ENCODE measurements at places on chromosomes 2 and 18.

GRCh38 chr2:43559391-43560230 is 36.2 kb downstream of the THADA start:
- DNase-seq, result no peak

DNA sequence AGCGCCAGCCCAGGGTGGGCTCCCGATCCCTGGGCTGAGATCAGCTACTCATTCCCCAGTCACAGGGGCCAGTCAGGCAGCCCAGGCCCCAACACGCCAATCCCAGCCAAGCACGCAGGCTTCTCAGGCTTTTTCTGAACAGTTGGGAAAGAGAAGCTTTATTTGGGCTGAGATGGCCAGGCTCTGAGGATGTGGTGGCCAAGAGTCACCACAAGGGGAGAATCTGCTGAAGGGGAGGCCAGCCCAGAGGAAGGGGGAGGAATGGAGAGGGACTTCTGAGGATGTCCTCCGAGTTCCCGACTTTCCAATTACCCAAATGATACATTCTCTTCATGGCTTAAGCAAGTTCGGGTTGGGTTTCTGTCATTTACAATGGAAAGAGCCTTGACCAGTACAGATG is 2.8 kb upstream of the DIPK1C start:
- DNase-seq, result no peak

GRCh38 chr2:8564475-8564874 is 117.4 kb upstream of the ID2 start:
- no peak for DNase-seq

DNA sequence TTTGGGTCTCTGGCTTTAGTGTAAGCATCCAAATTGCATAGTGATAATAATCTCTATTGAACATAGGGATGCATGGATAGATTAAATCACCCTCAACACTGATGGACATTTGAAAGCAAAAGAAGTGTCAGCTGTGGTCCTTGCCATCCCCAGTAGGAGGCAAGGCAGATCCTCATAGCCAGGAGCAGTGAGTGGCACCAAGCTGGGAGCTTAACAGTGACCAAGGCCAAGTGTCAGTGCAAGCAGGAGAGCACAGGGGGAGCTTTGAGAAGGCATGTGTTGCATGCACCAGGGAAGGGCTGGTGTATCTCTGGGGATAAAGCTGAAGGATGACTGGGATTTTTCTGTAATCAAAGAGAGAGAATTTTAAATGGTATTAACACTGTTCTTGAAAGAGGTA is 14.7 kb downstream of the SLC14A1 start:
- DNase-seq, result no peak

- DNase-seq, result no peak
Observed at GRCh38 chr2:136251197-136251884, 133.4 kb upstream of the CXCR4 start.

- no peak for DNase-seq
Observed at GRCh38 chr2:200099256-200099655, 143.9 kb downstream of the MAIP1 start.

DNA sequence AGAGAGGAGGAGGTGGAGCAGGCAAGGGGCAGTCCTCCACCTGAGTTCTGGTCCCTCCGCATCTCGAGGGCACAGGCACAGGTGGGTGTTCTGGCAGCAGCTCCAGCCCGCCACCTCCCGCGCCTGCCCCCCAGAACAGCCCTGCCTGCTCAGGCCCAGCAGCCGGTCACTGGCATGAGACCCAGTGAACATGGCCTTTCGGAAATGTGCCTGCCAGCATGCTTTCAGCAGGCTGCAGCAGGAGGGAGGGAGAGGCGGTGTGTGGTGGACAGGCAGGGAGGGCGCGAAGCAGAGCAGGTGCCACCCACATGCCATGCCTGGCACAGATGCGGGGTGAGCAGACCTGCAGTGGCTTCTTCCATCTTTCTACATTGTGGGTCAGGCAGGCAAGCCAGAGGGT is 3.4 kb upstream of the OR6B3 start:
- DNase-seq, result no peak

- DNase-seq, result no peak
Observed at GRCh38 chr18:13433685-13434084, 215.1 kb downstream of the LDLRAD4 start.

- peak; percentile 82 for DNase-seq
Observed at GRCh38 chr2:218217360-218218267, 625 bp downstream of the ARPC2 start.

DNA sequence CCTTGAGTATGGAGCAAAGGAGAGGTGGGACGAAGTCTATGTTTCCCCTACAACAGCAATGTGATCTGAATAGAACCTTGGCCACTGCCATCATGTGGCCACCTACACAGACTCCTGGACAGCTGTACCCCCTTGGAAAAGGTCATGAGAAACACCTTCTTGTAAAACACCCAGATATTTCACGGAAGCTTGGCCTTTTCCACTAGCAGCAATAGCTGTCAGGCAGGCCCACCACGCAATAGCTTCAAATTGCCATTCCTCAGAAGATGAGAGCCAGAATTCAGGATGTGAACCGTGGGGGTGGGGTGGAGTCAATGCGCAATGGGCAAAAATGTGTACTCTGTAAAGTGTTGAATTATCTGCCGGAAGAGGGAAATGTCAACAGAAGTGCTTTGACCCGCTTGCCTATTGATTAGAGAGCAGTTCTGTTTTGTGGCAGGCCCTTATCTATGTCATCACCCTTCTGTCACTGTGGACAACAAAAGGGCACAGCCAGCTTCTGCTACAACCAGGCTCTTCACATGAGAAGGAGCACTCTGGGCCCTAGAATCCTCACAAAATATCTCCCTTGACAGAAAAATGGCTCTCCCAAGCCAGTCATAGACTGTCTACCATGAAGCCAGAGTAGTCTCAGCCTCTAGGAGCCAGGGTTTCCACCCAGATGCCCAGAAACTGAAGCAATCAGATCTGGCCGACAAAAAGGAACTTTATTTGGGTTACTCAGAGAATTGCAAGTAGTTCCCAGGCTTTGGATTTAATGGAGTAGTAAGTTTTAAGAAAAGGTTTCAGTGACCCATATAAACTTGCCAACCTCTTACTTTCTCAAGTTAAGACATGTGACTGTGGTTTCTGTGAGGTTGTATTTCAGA is 9.5 kb downstream of the INPP1 start:
- DNase-seq, result no peak

- DNase-seq, result no peak
Observed at GRCh38 chr2:112783187-112783714, 1.0 kb downstream of the IL1A start.

GRCh38 chr2:236968101-236968879 is 117.4 kb upstream of the COPS8 start:
- DNase-seq, result peak; percentile 49

GRCh38 chr2:238140040-238140439 is 1.6 kb downstream of the KLHL30 start:
- DNase-seq, result no peak

- DNase-seq, result no peak
Observed at GRCh38 chr18:21453511-21453901, 147.0 kb downstream of the ESCO1 start.

- DNase-seq, result no peak
Observed at GRCh38 chr2:80080957-80081356, 223.6 kb downstream of the LRRTM1 start.

DNA sequence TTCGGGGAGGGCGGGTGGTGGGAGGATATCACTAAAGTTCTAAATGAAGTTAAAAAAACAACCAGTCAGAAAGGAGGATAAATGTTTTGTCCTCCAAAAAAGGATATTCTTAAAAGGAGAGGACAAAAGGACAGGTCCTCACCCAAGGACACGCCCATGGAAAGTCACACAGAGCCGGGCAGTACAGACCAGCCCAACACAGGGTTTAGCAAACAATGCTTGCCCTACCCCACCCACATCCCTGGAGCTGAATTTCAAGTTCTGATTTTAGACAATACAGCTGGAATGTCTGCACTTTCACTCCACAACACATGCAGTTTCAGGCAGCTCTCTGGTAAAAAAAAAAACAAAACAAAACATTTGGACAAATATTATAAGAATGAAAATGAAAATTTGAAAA is 67.9 kb downstream of the SLC9A4 start:
- DNase-seq, result no peak

DNA sequence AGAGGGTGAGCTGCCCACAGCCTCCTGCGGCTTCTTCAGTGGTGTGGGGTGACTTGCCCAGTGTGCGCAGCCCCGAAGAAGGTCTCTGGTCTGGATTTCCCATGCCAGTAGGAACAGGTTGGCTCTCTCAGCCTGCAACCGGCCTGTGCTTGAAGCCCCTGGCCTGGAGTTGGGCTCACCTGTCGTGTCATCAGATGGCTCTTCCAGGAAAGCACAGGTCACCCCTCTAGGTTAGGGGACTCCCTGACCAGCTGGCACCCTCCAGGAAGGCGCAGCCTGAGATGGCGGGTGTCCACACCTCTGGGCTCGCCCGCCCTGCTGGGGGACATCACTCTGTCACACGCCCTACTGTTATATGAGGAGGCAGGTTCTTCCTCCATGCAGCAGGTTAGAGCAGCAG is 179.8 kb downstream of the SEPTIN10 start:
- DNase-seq, result no peak

GRCh38 chr2:150900913-150901312 is 360.8 kb downstream of the RBM43 start:
- no peak for DNase-seq

DNA sequence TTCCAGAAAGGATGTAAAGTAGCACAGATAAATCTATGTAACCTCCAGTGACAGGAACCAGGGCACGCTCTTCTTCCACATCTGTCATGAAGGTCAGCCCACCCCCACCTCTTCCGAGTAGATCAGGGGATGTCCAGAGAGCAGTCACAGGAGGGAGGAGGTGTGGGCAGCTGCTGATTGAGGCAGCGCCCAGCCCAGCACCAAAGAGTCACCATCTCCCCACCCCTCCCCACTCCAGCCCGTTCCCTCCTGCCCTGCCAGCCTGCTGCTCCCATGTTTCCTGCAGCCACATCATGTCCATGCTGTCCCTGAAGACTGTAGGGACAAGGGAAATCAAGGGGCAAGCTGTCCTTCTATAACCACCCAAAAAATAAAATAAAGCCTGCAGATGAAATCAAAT is 269.8 kb downstream of the BCL11A start:
- DNase-seq, result no peak

GRCh38 chr2:46544581-46544980 is 65.2 kb downstream of the TMEM247 start:
- no peak for DNase-seq

GRCh38 chr2:178863856-178864620 is 56.8 kb upstream of the TTN start:
- no peak for DNase-seq

GRCh38 chr2:159098361-159098760 is 129.9 kb downstream of the TANC1 start:
- DNase-seq, result no peak

GRCh38 chr18:49709347-49709690 is 104.0 kb downstream of the ACAA2 start:
- no peak for DNase-seq

- DNase-seq, result no peak
Observed at GRCh38 chr2:211930331-211930730, 608.3 kb downstream of the ERBB4 start.

- no peak for DNase-seq
Observed at GRCh38 chr18:44840058-44840790, 159.5 kb downstream of the SETBP1 start.

- DNase-seq, result no peak
Observed at GRCh38 chr2:198116756-198117155, 312.4 kb downstream of the PLCL1 start.

DNA sequence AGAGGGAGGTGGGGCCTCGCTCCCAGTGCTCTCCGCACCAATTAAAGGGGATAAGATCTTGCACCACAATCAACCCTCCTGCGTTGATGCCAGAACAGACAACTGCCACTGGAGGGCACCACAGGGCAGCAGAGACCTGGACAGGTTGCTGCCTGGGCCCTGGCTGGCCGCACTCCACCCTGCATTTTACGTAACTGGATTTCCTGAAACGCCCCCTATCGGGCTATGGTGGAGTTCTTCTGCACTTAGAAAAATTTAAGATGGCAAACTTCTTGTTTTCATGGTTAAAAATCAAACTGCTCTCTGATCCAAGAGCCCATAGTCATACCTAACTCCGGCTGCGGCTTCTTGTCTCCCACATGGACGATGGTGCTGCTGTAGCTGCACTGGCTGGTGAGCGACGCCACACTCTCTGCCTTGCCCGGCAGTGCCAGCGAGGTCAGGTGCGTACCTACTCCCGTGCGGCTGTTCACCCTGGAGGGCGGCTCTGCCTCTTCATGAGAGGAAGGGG is 16.8 kb upstream of the HES6 start:
- peak; percentile 85 for DNase-seq

GRCh38 chr2:144452989-144453336 is 67.0 kb downstream of the ZEB2 start:
- DNase-seq, result no peak

DNA sequence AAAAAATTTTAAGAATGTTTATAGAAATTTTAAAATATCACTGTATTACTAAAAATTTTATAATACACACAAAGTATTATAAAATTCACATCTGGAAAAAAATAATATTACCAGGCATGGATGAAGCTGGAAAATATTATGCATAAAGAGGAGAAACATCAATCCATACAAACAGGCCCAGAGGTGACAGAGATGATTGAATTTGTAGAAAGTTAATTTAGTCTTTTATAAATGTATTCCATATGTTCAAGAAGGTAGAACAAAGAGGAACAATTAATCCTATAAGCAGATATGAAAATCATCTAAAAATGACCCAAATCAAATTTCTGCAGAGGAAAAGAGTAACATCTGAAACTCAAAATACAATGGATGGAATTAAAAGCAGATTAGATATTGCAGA is 605.2 kb upstream of the CELF4 start:
- DNase-seq, result no peak

- DNase-seq, result peak; percentile 46
Observed at GRCh38 chr18:12373116-12373770, 3.8 kb downstream of the AFG3L2 start.

GRCh38 chr18:9907867-9908266 is 5.9 kb upstream of the VAPA start:
- DNase-seq, result no peak

DNA sequence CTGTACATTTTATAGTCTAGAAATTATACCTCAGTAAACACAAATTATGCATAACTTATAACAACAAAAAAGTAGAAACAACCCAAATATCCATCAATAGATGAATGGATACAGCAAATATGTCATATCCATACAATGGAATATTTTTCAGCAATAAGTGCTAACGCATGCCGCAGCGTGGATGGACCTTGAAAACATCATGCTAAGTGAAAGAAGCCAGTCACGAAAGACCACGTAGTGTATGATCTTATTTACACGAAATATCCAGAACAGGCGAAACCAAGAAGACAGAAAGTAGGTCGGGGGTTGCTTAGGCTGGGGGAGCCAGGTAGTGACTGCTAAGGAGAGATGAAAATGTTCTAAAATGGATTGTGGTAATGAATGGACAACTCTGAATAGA is 167.1 kb upstream of the MYCN start:
- DNase-seq, result no peak

- DNase-seq, result no peak
Observed at GRCh38 chr2:147789287-147789686, 55.5 kb upstream of the ACVR2A start.

GRCh38 chr2:112257575-112257974 is 2.7 kb upstream of the ZC3H8 start:
- no peak for DNase-seq

All from Peyer's patch (tissue), 4 donors.